Hypothalamus (tissue), 51 donors: ENCODE measurements at places on chromosomes 13 and 19.

DNA sequence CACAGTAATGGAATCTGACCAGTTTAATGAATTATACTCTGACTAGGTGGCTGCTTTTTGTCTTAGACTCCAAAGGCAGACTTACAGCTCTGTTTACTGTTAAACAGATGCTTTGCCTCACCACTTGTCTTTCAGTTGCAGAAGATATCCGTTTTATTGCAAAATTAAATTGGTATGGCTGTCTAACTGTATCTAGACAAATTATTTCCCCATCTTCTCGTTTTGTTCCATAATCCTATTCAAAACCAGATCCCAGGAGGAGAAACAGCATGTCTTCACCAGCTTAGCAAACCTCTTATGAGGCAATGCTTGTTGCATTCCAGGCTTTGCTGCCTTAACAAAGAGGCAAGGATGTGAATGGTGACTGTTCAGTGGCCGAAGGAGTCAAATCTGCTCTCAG lies 215.6 kb downstream of the TDRD3 start:
- DNase-seq = no peak

DNA sequence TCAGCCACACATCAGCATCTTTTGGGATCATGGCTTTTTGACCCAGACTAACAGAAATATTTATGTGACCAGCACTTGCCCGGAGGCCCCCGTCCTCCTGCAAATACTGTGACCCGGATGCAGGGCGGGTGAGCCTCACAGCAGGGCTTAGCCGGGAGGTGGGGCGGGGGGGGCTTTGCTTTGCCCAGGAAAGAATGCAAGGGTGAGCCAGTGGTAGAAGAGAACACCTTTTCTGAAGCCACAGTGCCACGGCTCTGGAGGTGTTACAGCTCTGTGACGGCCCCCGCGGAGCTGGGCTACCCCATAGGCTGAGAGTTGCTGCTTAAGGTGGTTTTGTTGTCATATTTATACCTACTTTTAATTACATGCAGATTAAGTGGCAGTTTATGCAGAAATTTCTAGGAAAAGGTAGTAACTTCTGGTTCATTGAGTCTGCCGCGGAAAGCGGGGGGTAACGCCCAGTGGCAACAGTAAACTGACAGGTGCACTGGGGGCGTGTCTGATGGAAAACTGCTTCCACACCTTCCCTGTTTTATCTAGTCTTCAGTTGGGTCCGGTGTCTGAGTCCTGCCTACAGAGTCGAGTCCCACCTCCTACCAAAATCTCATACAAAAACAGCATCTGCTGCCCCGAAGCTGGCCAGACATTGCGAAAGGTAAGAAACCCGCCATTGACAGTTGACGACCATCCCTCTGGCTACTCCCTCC lies 187.9 kb downstream of the TEX29 start:
- DNase-seq = no peak

GRCh38 chr19:3062165-3063105 lies at the start of gene TLE5:
Gene TLE5, minus strand, starts transcription at chr19:3062495. Its CDS starts 295 bp downstream, at chr19:3062200.
- peak; percentile 37 for DNase-seq

DNA sequence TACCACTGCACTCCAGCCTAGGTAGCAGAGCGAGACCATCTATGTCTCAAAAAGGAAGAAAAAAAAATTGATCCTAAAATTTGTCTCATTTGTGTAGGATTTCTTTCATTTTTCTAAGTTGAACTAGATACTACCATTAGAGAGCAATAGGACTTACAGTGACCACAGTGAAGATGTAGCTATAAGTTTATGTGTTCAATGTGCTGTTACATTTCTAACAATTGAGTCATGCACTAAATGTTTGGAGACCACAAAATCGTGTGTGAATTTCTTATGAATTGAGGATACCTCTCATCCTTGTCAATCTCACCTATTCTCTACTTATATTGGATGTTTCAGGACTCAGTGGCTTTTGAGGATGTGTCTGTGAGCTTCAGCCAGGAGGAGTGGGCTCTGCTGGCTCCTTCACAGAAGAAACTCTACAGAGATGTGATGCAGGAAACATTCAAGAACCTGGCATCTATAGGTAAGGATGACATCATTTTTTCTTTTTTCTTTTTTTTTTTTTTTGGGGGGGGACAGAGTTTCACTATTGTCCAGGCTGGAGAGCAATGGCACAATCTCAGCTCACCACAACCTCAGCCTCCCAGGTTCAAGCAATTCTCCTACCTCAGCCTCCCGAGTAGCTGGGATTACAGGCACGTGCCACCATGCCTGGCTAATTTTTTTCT lies 12.8 kb downstream of the ZNF791 start:
- DNase-seq = no peak

GRCh38 chr13:110283736-110284517 lies 23.0 kb downstream of the COL4A1 start:
- no peak for DNase-seq

DNA sequence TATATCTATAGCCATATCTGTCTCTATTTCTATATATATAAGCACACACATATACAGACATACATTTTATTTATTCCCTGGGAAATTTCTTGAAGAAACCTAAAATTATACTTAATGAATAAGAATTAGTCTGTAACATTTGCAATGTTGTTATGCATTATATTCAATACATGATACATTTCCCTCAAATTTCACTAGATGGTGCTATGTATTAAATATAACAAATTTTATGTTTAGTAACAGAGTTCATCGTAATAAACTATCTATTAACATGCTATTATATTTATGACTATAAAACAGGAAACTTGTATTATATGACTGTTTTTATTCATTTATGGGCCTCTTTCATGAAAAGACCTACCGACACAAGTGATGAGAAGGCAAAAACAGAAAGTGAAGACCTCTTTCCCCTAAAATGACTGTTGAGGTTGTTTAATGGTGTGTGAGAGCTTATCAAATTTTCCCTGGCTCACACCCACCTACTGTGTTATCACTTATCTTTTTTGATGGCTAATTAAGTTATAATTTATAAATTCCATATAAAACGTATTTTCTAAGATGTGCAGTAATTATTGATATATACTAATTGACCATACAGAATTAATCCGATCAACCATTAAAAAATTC lies 881.9 kb downstream of the SLITRK6 start:
- no peak for DNase-seq

GRCh38 chr13:51006067-51006845 lies 96.7 kb downstream of the RNASEH2B start:
- DNase-seq = no peak

DNA sequence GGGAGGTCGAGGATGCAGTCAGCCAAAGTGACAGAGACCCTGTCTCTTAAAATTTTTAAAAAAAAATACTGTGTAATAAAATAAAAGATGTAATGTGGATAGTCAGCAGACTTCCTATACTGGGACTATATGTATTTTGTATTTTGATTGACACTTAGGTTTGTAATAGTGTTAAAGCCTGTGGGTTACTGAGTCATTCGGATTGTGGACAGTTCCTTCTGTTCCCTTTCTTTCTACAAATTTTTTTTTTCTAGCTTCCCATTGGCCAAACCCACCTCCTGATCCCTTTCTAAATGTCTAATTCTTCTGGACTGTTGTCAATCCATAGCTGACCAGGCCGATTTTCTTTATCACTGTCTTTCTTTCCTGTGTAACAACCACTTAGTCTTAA lies 108.0 kb downstream of the DNAJC3 start:
- DNase-seq = no peak

- DNase-seq = no peak
These were observed 2.8 kb upstream of the TNFSF9 start for GRCh38 chr19:6527893-6528543.

GRCh38 chr13:113077953-113078901 lies 27.4 kb upstream of the F7 start:
- DNase-seq = no peak

- no peak for DNase-seq
These were observed 61.1 kb upstream of the FAM216B start for GRCh38 chr13:42720113-42720857.

DNA sequence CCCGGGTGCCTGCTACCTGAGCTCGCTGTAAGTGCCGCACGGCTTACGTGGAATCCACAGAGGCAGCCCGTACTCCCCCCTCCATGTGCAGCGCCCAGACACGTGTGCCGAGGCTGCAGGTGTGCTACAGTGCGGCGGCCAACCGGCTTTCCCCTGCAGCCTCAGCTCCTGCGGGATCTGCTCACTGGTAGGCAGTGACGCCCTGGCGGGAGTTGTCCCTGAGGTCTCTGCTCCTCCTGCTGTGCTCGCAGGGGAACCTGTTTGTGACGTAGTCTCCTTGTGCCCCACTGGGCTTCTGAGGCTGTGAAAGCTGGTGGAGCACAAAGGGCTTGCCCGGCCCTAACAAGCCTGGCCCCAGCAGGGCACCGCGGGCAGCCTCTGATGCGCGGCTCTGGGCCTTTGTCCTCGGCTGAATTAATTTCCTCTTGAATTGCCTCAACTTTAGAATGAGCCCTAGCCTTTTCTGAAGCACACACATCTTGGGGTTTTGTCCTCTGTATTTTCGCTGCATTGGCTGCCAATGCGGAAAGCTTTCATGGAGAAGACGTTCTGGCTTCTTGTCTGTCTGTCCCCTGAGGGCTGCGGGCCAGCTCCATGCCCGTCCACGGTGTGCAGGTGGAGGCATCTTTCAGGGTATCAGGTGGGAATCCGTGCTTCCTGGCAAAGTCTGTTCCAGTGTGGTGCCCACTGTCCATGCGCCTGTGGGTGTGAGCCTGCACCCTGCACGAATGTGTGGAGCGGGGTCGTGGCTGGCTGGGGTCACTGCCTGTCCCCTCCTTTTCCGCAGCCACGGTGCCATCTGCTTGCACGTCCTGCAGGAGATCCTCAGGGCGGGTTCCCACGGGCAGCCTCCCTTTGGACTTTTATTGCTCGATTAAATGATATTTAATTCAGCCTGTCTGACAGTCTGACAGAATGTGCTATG lies 77.3 kb upstream of the MCF2L start:
- no peak for DNase-seq

DNA sequence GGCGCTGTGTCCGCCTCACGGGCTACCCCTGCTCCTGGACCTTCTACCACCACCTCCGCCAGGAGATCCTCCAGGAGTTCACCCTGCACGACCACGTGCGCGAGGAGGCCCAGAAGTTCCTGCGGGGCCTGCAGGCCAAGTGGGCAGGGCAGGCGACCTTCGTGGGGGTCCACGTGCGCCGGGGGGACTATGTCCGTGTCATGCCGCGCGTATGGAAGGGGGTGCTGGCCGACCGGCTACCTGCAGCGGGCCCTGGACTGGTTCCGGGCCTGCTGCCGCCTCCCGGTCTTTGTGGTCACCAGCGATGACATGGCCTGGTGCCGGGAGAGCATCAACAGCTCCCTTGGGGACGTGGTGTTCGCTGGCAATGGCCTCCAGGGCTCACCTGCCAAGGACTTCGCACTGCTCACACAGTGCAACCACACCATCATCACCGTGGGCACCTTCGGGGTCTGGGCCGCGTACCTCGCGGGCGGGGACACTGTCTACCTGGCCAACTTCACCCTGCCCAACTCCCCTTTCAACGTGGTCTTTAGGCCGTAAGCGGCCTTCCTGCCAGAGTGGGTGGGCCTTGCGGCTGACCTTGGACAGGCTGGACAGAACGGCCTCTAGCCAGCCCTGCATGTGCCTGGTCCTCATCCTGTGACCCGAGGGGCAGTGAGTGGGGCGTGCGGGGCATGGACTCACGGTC lies 7.8 kb upstream of the NTN5 start:
- no peak for DNase-seq

DNA sequence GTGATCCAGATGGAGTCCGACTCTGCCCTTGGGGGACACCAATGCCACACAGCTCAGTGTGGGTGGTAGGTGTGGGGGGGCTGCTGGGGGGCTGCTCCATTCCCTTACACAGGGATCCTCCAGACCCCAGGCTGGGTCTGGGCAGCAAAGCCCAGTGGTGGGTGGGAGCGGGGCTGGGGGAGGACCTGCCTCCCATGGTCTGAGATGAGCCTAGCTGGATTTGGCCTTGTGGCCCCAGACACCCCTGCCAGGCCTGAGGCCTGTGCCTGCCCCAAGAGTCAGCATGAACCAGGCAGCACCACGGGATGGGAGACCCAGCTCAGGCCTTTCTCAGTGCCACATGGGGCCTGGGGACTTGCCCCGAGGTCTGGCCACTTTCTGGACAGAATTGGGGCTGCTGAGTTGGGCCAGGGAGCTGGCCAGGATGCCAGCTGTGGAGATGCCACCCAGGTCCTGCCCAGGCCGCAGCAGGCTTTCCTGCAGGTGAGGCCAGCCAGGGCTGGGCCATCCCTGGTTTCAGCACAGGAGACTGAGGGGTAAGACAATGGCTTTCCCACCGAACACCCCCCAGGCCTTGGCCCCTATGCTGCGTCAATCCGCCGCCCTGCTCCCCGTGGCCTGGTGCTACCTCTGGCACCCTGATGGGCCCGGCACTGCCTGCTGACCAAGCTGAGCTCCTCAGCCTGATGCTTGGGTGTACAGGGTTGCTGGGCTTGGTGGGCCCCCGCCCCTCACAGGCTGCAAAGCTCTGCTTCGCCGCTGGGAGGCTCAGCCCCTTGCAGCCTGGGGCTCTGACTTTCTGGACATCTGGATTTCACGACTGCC lies 24.2 kb downstream of the CEBPG start:
- no peak for DNase-seq

DNA sequence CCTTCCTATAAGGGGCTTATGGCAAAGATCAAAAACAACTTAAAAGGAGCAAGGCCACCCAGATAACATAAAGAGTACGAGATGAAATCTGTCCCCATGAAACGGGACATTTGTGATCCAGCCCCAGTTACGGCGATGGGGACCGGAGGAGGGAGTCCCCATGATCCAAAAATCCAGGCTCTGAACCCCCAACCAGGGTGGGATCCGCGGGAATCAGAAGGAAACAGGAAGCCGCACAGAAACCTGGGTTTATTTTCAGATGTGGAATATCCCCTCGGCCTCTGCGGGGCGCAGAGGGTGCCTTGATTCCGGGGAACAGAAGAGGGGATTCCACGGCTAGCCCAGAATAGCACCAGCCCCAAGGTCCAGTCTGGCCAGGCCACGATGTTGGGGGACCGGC lies 5.0 kb downstream of the PTPRS start:
- no peak for DNase-seq

GRCh38 chr19:1384085-1384462 lies 367 bp downstream of the NDUFS7 start:
- DNase-seq = no peak

- no peak for DNase-seq
These were observed 31.9 kb downstream of the RFXAP start for GRCh38 chr13:36850790-36851438.

DNA sequence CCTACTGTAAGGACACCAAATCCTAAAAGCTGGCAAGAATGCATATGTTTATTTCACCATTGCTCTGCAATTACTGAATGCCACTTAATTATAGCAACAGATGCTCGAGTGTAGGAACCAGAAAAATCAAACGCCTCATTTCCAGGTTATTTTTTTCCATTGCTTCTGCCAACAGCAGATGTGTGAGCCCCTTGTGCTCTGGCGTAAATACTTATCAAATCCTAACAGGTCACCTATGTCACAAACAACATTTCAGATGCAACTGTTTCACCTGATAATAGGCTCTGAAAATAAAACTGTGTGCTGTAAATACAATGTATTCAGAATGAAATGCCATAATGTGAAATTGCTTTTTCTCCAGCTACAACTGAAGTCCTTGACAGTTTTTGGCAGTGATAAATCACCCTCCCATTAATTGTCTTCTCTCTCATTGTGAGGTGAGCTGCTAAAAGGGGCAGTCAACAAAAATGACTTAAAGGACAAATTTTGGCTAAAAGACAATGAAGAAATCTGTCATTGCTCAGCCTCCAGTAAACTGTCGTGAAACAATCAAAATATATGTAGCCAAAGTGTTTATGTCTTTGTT lies 344.0 kb downstream of the DACH1 start:
- no peak for DNase-seq

GRCh38 chr13:36725936-36726335 lies 52.1 kb downstream of the SERTM1 start:
- no peak for DNase-seq
